ENCODE measurements at places on chromosomes 16 and 17.

- no peak for DNase-seq
Measured at GRCh38 chr17:60729854-60730253, 52.2 kb downstream of the BCAS3 start.

- no peak for DNase-seq
Measured at GRCh38 chr16:79437764-79438751, 162.5 kb downstream of the MAF start.

DNA sequence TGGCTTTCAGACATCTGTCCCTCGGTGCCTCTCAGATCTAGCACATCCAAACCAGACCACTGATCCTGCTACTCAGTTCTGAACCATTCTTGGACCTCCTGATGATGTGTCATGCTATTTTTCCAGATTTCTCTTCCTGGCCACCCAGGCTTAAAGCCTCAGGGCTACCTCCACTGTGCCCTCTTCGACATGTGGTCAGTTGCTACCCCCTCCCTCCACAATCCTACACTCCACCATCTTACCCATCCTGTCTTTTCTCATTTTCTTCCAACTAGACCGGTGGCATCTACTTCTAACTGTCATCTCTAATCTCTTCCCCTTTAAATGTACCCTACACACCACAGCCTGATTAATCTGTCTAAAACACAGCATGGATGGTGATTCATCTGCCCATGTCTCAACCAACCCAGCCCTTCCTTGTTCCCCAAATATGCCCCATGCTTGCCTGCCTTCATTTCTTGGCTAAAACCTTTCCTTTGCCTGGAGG, 478.6 kb downstream of the SLC39A11 start:
- DNase-seq, result peak; percentile 76

- DNase-seq, result no peak
Measured at GRCh38 chr16:23527961-23528643, 17.8 kb upstream of the GGA2 start.

GRCh38 chr16:3580686-3581085, 3.5 kb upstream of the NLRC3 start:
- peak; percentile 12 for DNase-seq

DNA sequence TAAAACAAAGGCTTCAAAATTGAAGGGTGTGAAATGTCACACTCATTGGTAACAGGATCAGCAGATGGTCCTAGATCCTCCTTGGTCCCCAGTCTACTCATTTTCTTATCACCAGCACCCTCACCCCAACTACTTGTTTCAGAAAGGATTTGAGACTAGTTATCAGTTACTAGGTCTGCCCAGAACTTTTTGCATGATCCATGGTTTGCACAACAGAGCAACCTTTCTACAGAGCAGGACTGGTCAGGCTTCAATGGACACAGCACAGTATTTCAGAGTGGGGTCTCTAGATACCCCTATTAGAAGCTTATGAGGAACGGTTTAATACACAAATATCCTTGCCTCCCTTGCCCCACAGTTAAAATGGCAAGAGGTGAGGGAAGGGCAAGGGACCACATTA, 25.6 kb downstream of the TTC19 start:
- DNase-seq, result no peak

DNA sequence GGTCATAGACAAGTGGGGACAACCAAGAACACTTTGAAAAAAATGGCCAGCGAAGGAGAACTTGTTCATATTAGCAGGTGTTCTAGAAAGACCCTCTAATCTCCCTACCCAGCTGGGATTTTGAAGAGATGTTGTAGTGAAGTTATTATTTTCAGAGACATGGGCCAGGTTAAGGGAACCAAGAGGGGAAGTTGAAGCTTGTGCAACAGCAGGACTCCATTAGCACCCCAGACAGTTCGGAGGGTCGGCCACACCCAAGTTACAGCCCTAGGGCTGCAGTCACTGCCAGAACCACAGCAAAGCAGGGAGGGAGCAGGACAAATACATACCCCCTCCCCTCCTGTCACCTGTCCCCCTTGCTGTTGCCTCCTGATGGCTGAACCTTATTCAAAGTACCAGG, 42.3 kb downstream of the WSB1 start:
- no peak for DNase-seq

GRCh38 chr17:14790521-14790920, 474.6 kb downstream of the PMP22 start:
- no peak for DNase-seq
